KBM-7 (cell line): ENCODE measurements at places on chromosomes 1 and 21.
A peak's percentile ranks its signal among the peaks of the same experiment; 100 is the strongest.

DNA sequence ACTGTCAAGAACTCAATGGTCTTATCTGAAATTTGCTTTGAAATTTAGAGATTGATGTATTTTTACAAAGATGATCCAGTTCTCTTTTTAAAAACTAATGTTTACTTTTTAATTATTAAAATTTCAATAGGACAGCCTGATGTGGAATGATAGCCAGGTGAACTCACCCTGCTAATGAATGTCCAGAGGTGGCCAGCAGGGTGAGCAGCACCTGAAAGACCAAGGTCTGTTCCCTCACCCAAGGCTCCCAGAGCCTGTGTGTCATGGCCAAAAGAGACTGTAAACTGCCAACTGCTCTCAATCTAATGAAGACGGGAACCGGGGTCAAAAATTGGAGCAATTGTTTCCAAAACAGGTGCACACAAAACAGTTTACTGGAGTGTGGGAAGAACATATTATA is 340.4 kb downstream of the DISC1 start:
- no peak for DNase-seq

DNA sequence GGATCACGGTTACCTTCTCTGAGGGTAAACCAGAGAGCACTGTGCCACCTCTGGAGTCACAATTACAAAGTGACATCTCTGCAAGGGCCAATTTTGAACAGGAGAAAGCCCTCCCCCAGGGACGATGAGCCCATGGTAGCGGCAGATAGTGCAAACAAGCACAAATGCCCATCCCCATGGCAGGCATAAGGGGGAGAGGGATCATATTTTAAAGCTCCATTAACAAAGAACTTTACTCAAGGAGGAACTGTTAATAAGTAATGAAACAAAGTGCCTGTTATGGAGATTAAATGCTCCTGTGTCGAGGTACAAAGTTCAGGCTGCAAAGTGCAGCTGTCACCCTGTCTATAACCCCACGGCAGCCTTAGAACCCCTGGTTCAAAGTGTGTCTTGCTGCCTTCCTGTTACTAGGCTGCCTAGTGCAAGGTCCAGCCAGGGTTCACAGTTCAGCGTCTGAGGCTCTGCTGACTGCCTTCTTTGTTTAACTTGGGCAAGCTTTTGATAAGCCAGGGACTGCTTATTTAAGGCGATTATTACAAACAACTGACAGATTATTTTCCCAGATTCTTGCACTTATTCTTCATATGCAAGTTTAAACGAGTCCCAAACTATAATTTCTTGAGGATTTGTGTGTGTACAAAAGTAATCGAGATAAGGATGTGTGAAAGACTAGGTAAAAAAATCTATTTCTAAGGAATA is 75.7 kb upstream of the NRIP1 start:
- DNase-seq, result no peak

GRCh38 chr1:147800804-147801203 is 40.4 kb upstream of the GJA5 start:
- DNase-seq, result no peak

- DNase-seq, result no peak
Measured at GRCh38 chr1:14270821-14271220, 327.7 kb upstream of the KAZN start.

DNA sequence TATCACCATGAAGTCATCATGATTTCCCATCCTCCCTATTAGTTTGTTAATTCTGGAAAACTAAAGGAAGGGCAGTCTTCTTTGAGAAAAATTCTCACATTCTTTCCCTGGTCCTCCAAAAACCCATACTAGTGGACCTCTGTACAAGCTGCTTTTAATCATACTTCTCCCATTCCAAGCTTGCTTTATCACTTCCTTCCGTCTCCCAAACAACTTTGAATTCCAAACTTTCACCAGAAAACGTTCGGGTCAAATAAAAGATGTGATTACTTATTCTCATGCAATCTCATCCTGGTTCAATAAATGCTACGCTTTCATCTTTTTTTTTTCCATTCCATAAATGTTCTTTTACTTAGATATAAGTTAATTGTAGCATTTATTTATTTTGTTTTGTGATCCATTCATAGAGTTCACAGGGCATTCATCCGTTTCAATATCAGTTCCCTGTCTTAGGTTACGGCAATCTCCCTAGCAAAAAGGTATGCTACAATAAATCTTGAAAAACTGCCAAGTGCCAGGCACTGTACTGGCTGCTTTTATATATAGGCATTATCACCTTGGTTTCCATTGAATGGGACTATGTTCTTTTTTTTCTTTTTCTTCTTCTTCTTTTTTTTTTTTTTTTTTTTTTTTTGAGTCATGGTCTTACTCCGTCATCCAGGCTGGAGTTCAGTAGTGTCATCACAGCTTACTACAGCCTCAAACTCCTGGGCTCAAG is 100.2 kb upstream of the GREM2 start:
- DNase-seq, result no peak

DNA sequence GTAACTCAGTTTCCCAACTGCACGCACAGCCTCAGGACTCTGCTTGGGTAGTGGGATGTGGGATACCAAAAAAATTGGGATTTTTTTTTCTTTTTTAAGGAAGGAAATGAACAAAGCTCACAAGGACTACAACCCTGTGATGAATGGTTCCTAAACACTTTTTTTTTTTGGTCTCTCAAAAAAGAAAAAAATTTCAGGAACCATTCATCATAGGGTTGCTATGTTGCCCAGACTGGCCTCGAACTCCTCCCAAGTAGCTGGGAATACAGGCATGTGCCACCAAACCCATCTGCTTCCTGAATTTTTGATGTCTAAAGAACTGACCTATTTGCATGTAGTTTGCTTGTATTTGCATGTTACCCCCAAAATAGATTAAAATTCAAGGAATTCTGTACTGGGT is 6.8 kb downstream of the MINDY1 start:
- no peak for DNase-seq

DNA sequence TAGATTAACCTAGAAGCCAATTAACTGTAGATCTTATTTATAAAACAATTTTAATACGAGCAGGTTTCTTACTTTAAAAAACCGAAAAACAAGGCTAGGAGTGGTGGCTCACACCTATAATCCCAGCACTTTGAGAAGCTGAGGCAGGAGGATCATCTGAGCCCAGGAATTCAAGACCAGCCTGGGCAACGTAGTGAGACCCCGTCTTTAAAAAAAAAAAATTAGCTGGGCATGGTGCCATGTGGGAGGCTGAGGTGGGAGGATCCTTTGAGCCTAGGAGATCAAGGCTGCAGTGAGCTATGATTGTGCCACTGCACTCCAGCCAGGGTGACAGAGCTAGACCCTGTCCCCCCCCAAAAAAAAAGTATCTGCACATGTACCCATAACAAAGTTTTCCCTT is 89.3 kb upstream of the QSOX1 start:
- DNase-seq, result no peak

- DNase-seq, result peak; percentile 76
Measured at GRCh38 chr1:156525071-156525501, 24.5 kb upstream of the MEF2D start.

DNA sequence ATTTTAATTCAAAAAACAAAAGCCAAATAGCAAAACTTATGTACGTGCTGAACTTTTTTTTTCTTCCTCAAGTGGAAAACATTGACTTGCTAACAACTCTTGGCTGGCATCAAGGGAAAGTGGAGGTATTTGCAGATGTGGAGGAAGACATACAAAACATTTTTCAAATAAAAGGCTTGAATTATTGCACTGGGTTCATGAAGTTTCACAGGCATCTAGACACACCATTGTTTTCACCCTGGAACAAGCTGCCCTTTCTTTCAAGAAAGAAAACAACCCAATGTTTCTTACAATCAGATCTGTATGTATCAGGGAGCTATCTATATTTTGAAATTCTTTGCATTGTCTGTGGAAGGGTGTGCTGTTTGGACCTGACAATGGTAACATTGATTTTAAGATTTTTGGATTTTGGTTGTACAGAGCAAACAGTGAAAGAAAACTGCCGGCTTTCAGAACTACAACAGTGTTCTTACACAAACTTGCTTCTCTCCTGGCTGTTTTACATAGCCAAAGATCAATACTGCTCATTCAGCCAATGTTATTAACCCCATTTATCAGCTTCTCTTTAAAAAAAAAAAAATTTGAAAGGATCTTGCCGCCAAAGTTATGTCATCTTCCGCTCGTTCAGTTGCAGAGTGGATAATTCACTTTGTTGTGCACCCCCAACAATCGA is 187.7 kb upstream of the FOXD3 start:
- no peak for DNase-seq

- peak; percentile 4 for DNase-seq
Measured at GRCh38 chr1:182713939-182714338, 29.6 kb upstream of the RGS8 start.

- DNase-seq, result no peak
Measured at GRCh38 chr1:203050826-203051225, 24.5 kb downstream of the PPFIA4 start.

GRCh38 chr1:169574336-169574735 is 11.9 kb downstream of the F5 start:
- DNase-seq, result no peak
